Dermis microvascular lymphatic vessel endothelial cell (primary cell): ENCODE measurements at places on chromosomes 7 and 10.
A peak's percentile ranks its signal among the peaks of the same experiment; 100 is the strongest.

GRCh38 chr7:41448104-41448503 lies 254.8 kb downstream of the INHBA start:
- DNase-seq, result no peak

DNA sequence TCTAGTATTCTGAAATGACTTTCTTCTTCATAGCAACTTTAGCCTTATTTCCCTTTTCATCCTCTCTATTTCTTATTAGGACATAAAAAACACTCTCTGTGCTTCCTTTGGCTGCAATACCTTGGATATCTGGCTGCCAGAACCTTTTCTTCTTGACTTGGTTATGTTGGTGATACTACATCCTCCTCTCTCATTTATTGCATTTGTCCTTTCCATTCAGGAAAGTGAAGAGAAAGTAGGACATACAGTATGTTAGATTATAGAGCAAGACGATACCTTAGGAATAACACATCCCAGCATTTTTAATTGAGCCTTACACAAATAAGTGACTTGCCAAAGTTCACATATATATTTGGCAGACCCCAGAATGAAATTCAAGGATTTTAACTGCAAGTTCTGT lies 210.1 kb upstream of the PPP1R3A start:
- DNase-seq, result no peak

DNA sequence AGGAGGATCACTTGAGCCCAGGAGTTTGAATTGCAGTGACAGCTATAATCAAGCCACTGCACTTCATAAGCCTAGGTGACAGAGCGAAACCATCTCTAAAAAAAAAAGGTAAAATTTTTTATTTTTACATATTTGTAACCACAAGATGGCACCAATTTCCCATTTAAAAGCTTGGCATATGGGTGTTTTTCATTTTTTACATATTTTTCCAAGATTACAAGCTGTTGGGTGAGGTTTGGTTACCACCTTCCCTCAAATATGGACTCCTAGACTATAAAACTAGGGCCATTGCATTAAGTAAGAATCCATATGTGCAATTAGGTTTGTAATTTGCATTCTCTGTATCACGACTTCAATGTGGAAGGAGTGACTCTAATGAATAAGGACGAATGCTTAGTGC lies 129.3 kb upstream of the ACBD5 start:
- DNase-seq, result no peak

- DNase-seq, result no peak
Measured at GRCh38 chr7:104093127-104093526, 103.7 kb upstream of the RELN start.

DNA sequence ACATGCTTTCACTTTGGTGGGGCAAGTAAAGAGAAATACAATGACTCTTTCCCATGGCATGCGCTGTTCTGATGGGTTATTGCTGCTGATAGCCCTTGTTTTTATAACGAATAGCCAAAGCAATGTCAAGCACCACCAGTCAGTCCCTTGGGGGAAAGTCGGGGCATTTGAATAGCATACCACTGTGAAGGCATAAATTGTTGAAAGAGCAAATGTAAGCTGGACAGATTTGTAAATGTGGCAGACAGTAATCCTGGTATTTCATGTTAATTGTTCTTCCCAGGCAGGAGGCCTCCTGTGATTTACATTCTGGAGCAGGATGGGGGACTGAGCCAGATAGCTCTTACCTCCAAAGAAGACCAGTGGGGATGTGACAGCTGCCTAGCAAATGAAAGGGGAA lies 293.3 kb downstream of the ADRA2A start:
- DNase-seq, result no peak

- DNase-seq, result peak; percentile 12
Measured at GRCh38 chr7:12256090-12256489, 45.0 kb downstream of the TMEM106B start.

DNA sequence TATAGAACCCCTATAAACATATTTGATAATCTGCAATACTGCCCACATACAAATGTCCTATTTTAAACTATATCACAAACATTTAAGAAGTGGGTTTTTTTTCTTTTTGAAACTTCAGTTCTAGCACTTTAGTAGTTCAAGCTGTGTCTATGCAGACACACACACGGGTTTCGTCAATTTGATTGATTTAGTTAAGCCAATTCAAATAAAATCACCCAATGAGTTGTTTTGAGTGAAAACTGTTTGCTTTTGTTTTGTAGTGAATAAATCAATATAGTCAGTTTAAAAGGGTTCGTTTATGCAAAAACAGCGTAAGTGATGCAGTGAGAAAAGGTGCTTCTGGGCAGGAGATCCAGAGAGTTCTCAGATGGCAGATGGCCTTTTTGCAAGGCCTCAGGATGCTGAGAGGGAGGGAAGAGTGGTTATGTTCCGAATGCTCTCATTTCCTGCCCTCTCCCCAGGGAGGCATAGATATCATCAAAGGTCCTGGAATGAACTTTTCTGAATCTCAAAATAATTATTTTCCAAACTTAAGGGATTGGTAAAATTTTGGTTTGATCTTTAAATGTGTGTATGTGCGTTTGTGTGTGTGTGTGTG lies 102.7 kb downstream of the AGMO start:
- DNase-seq, result no peak

DNA sequence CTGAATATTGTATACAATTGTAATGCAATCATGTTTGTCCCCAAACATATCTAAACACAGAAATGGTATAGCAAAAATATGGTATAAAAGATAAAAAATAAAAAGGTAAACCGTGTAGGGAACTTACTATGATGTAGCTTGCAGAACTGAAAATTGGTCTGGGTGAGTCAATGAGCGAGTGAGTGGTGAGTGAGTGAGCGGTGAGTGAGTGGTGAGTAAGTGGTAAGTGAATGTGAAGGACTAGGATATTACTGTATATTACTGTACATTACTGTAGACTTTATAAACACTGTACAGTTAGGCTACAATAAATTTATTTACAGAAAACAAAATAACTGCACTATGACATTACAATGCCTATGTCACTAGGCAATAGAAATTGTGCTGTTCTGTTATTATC lies 1163.2 kb upstream of the SORCS1 start:
- no peak for DNase-seq

- DNase-seq, result peak; percentile 90
Measured at GRCh38 chr10:32982911-32983909, 25.2 kb upstream of the ITGB1 start.

DNA sequence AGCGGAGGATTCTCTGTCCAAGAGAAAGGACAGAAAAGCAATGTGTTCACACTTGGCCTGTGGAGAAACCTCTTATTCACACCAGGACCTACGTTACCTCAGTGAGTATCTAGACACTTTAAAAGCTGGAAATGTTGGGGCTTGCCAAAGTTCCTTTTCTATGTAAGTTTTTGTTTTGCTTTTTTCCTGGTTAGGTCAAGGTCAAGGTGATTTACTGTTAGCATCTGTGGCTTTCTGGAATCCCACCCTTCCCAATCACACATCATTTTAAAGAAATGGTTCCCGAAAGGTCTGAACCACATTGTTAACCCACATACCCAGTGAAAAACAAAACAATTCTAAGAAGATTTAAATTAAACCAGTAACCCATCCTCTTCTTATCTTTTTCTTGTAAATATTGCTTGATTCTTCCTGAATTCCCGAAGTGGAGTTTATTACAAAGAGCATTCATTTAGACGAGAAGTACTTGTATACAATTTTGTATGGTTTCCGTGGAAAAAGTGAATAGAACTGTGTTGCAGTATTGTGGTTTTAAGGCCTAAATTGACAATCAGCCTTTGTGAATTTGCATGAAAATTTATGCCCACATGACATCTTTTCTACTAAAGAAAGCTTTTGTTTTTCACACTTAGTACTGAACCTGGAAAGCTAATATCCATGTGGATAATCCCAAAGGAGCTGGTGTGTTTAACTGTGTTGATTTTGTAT lies 827.0 kb upstream of the IGFBP3 start:
- DNase-seq, result no peak

DNA sequence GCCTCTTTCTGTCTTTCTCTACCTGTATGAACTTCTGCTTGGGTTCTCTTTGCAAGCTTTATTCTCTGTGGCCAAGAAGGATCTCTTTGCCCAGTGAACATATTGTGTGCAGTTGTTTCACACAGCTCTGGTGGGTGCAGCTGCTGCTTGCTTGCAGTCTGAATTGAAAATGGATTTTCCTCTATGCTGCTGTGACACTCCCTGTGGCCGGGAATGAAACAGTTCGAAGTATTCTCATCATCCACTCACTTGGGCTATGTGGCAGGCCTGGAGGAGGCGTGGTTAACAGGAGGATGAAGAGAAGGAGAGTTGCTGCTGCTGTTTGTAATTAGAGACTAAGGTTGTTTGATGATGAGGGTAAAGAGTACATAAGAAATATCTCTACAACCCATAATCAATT lies 28.4 kb upstream of the ITGA8 start:
- DNase-seq, result no peak

GRCh38 chr7:69457595-69458504 lies 140.4 kb upstream of the AUTS2 start:
- peak; percentile 12 for DNase-seq

DNA sequence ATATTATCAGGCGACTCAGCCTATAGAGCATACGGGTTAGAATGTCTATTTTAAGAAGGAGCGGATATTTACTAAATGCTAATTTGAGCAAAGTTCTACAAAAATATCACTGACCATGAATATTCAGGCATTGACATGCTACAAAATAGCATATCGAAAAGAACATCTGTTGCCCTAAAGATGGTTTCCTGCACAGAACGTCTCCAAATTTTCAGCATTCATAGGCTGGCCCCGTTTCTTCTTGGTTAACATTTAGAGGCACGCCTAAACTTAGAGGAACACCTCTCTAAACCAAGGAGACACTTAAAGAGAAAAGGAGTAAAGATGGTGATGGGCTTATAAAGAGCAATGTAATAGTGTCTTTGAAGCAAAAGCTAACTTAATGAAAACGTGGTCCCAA lies 1.3 kb upstream of the MINPP1 start:
- no peak for DNase-seq

- DNase-seq, result peak; percentile 90
Measured at GRCh38 chr10:121942749-121943416, 15.1 kb upstream of the ATE1 start.

- no peak for DNase-seq
Measured at GRCh38 chr10:48768926-48769325, 84.3 kb downstream of the WDFY4 start.

GRCh38 chr10:34719746-34720145 lies 95.3 kb downstream of the PARD3 start:
- no peak for DNase-seq
